ENCODE measurements at places on chromosomes 4 and X.
A peak's percentile ranks its signal among the peaks of the same experiment; 100 is the strongest.

- DNase-seq = no peak
Measured at GRCh38 chr4:102734116-102734515, 26.7 kb downstream of the MANBA start.

GRCh38 chrX:69178592-69178991 lies 13.3 kb upstream of the PJA1 start:
- no peak for DNase-seq

DNA sequence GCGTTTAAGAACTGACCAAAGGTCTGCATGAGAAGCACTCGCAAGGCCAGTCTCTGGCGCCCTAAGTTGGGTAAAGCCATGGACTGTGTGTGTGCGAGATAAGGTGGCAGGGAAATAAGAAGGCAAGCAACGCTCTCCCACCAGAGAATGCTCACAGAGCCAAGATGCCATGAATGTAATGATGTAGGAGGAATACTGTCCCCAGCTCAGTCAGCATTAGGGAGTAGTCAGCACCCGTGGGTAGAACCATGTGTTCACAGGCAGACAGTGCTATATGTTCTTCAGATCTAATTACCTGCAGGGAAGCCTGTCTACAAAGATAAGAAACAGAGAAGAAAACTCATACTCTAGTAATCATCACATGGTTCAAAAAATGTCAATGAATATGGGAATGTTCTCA lies 68.8 kb downstream of the SEC24D start:
- no peak for DNase-seq

DNA sequence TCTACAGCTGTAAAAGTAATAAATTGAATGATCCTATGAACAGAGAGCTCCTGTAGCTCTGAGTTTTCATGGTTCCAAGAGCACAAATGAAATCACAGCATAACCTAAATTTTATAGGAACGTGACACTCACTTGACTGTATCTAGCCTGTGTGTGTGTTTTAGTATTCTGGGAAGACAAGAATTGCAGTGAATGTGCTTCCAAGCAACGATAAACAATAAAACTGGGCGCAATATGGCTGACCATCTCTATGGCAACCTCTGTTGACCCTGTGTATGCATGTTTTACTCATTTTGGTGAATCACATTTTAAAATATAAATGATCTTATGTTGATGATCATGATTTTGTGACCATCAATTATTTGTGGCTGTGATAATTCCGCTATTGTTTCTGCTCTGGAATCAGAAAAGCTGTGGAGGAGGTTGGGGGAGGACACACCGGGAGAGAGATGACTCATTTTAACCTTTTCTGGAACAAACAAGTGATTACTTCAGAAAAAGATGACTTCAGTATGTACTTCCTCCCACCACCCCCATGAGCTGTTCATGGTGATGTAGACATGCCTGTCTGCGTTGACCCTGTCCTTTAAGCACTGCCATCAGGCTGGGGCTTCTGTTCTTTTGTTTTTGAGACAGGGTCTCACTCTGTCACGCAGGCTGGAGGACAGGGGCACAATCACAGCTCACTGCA lies 31.8 kb downstream of the USP11 start:
- peak; percentile 28 for DNase-seq

- DNase-seq = no peak
Measured at GRCh38 chr4:89026542-89026941, 30.4 kb downstream of the FAM13A start.

DNA sequence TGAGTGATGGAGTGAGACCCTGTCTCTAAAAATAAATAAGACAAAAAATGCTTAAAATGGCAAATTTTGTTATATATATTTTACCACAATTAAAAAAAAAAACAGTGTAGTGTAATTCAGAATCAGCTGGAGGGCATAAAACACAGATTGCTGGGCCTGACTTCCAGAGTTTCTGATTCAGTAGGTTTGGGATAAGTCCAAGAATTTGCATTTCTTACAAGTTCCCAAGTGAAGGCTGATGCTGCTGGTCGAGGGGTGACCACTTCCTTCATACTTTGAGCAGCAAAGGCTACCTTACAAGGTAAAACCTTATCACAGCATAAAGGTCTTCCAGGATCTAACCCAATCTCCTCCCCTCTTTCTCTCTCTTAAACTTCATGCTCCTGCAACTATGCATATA lies 40.7 kb downstream of the KLHL8 start:
- DNase-seq = peak; percentile 69

GRCh38 chr4:7190691-7191545 lies 1.4 kb upstream of the SORCS2 start:
- DNase-seq = no peak

GRCh38 chrX:54237014-54237413 lies 54.0 kb upstream of the FAM120C start:
- DNase-seq = no peak

DNA sequence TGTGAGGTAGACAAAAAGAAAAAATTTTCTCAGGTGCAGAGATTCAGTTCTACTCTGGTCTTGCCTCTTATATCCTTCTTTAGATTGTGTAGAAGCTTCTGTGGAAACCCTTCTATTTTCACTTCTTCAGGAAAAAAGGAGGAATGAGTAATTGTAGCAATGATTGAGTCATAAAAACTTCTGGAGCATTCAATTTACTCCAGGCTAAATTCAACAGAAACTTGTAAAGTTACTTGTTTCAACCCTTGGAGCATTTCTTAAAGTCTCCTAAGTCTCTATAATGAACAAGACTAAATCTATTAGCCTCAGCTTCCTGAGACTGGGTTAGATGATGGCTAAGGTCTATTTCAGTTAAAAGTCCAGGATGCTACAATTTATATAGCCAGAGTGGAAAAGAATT lies 29.9 kb downstream of the BOD1L1 start:
- peak; percentile 32 for DNase-seq

GRCh38 chr4:121053601-121054143 lies 18.7 kb downstream of the NDNF start:
- DNase-seq = peak; percentile 37

DNA sequence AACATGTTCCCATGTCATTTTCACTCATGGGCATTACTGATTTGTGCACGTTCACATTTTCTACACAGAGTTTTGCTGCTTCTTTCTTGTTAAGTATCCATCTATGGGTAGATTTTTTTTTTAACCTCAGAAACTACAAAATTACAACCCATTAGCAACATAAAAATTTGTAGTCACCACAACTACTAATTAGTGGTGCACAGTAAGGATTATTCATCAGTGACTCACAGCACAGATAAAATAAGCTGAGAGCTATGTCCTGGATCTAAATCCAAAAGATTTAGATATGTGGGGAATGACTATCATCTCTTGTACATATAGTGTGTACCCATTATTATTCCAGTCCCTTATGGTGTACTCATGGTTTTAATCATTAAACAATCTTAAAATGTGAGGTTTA lies 19.7 kb upstream of the AMELX start:
- peak; percentile 56 for DNase-seq

GRCh38 chr4:102574317-102574716 lies 73.2 kb downstream of the NFKB1 start:
- DNase-seq = no peak

DNA sequence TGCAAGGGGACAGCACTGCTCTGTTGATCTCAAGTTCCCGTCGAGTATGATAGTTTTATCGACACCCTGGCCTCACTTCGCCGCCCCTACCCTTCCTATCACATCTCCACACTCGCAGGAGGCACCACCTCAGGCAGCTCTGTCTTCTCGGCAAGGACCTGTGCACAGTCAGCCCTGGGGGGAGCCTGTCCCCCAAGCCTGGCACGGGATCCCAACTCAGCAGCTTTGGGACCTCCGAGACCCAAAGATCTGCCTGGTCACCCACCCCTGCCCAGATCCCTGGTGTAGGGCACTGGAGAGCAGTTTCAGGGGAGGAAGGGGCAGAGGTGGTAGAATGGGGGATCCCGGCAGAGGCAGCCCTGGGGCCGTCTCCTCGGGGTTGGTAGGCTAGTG lies 18.0 kb upstream of the UBA1 start:
- DNase-seq = no peak

DNA sequence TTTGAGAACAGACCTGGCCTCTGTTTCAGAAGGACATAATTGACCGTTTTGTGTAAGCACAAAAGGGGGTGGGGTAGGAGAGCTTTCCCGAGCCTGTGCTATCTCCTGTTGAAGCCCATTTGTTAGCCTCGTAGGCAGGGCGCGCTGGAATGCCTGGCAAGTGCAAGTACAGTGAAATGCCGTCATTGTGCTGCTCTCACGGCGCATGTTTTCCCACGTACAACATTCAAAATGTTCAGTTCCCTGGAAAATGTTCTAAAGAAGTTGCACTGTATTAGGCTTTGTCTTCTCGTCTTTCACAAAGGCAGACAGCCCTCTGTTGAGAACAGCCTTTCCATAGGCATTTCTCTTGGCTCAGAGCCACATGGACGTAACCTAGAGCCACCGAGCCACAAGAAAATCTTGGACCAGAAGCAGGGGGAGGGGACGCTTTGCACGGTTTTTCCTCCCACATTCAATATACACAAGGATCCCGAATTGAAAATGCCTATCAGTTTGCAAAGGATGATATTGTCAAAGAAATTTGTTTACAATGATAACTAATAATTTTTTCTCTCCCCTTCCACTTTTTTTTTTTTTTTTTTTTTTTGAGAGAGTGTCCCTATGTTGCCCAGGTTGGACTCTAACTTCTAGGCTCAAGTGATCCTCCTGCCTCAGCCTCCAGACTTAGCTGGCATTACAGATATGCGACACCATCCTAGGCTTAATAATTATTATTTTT lies 54.6 kb upstream of the RAPGEF2 start:
- DNase-seq = peak; percentile 66

- DNase-seq = no peak
Measured at GRCh38 chr4:110452546-110452945, 23.4 kb upstream of the ENPEP start.

- no peak for DNase-seq
Measured at GRCh38 chrX:66015152-66015831, 24.6 kb downstream of the VSIG4 start.

- DNase-seq = no peak
Measured at GRCh38 chr4:144574000-144574399, 72.0 kb upstream of the HHIP start.

DNA sequence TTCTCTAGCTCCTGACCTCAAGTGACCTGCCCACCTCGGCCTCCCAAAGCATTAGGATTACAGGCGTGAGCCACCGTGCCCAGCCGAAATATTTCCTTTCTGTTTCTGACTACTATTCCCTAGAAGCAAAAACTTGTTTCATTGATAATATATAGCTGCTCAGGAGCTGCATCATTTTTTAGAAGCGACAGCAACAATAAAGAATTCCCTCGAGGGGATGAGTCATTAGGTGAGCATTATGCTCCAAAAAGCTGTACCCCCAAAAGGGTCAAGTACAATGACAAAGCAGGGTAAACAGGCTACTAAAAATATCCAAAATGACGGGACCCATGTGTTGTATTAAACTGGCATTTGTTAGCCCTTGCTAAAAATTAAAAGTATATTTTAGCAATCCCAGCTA lies 67.0 kb downstream of the RBM47 start:
- DNase-seq = peak; percentile 50

- no peak for DNase-seq
Measured at GRCh38 chr4:4974727-4975126, 44.5 kb downstream of the CYTL1 start.

- DNase-seq = peak; percentile 18
Measured at GRCh38 chrX:12329476-12329875, 191.2 kb downstream of the FRMPD4 start.

- no peak for DNase-seq
Measured at GRCh38 chr4:177282284-177282835, 27.3 kb upstream of the NEIL3 start.

- no peak for DNase-seq
Measured at GRCh38 chrX:125436855-125437254, 117.2 kb downstream of the TEX13C start.

DNA sequence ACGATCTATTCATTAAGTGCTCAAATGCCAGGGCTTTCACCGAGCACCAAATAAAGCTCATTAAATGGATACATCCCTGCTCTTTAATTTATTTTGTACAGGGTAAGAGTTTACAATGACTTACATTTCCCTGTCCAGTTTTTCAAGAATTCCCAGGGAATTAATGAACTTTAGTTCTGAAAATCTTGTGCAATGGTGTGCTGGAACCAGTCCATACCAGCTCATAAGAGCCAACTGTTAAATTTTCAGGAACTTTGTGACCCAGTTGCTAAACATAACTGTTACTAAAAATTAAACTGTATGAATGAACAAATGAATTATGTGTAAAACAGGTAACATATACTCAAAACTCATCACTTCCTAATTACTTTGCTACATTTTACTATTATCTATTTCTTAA lies 191.7 kb upstream of the RASGEF1B start:
- no peak for DNase-seq

- DNase-seq = no peak
Measured at GRCh38 chr4:165248102-165248501, 40.7 kb downstream of the KLHL2 start.

DNA sequence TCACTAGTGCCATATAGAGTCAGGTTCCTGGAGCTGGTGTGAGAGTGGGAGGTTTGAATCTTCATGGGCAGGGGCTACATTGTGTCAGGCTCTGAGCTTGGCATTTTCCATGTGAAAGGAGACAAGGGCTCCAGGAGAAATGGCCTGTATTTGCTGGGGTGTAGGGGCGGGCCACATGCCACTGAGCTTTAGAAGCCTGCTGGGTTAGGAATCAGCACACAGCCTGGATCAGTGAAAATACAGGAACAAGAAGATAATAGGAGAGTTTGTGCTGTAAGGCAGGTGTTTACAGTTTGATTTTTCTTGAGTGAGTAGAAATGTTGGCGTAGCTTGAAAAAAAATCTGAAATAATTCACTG lies 35.4 kb downstream of the TBC1D14 start:
- DNase-seq = no peak

DNA sequence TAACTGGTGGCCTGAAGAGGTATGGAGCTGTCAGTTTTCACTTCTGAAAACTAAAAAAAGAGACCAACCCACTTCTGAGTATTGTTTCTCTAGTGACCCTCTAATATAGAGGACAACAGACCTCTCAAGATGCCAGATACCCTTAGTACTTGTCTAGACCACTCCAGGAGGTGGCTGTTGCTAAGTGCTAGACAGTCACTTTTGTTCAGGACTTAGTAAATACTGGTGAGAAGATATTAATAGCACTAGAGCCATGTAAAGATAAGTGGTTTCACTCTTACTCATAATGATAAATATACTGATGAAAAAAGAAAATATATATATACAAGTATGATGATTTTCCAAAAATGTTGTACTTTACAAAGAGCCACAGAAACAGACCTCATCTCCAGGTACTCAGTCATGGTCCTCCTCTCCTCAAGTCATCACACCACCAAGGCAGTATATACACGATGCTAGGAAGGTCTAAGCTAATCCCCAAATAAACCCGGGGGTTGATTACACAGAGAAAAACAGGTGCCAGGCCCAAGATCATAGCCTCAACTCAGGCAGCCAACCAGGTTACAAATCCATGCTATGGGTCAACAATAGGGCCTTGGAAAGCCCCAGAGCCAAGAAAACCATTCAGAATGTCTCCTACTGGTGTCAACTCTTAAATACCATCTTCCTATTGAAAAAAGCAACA lies 66.9 kb downstream of the ARHGEF9 start:
- DNase-seq = no peak

GRCh38 chr4:116438417-116438816 lies 647.0 kb downstream of the TRAM1L1 start:
- no peak for DNase-seq

DNA sequence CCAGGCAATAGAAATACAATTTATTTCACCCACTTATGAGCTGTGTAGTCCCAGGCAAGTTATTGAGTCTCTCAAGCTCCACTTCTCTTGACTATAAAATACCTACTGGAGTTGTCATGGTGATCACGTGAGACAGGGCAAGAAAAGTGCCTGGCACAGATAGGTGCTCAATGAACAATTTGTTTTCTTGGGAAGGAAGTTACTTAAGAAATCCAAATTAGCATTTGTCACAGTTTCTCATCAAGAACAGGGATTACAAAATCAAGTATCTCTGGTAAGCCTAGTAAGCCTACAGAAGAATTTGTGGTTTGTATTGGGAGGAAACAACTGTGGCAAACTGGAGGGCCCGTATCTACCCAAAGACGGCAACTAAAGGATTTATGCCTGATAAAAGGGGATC lies 37.5 kb upstream of the RASGEF1B start:
- DNase-seq = no peak

Measured in EL (cell line).